ENCODE measurements at places on chromosomes 3 and 15. TPM values are rescaled to one million over a fixed set of nuclear protein-coding genes. Genes with fewer than 3 reads are reported as not detected.

The COL6A5 gene
- polyA plus RNA-seq = not detected

- no peak for DNase-seq
- no peaks in the 10 kb centered on the region for H3K36me3 ChIP-seq
- H3K4me1 ChIP-seq = no peaks in the 10 kb centered on the region
These were observed 129.4 kb downstream of the UACA start for GRCh38 chr15:70633991-70634390.

GRCh38 chr3:57980416-57980815, 27.8 kb upstream of the FLNB start:
- no peaks in the 10 kb centered on the region for H3K36me3 ChIP-seq
- no peak overlapping the region for H3K27ac ChIP-seq
- no peaks in the 10 kb centered on the region for H3K27me3 ChIP-seq
- no peak overlapping the region for H3K4me3 ChIP-seq

DNA sequence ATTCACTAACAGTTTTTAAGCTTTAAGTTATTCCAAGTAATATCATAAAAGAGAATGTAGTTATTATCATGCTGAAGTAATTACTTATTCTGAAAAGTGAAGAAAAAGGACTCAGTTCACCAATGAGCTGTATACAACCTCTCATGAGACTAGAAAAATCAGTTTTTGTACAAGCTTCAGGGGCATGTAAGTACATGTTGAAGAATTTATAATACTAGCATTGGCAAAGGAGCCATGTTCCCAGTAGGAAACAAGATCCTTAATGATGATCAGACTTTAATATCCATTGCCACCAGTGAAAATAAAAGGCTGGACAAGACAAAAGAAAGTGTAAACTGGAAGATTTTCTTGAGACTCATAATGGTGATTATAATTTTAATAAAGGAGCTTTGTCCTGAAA, 532.8 kb downstream of the PLOD2 start:
- H3K36me3 ChIP-seq = no peaks in the 10 kb centered on the region
- DNase-seq = no peak
- no peak overlapping the region for H3K27ac ChIP-seq
- H3K4me3 ChIP-seq = no peak overlapping the region
- no peaks in the 10 kb centered on the region for H3K4me1 ChIP-seq
